ENCODE measurements at places on chromosomes 2 and 18.

GRCh38 chr2:145157741-145158591 is 638.0 kb upstream of the ZEB2 start:
- no peak for DNase-seq

DNA sequence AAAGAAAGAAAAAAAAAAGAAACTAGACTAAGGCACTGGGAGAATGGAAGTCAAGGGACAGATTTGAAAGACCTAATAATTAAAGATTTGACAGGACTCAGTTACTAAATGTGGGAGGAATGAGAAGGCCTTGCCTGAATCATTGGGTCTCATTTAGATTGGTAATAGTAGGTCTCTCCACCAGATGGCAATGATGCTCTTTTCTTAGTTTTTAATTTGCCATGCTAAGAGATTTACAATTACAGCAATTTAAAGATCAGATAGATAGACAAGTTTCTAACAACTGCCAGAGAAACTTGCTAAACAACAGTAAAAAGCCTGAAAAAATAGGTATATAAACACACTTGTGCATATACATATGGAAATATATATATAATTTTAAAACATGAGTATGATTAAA is 153.0 kb downstream of the TMEM247 start:
- DNase-seq, result no peak

GRCh38 chr2:19038071-19039015 is 320.1 kb downstream of the OSR1 start:
- DNase-seq, result no peak

- no peak for DNase-seq
Observed at GRCh38 chr2:136230464-136230863, 112.5 kb upstream of the CXCR4 start.

DNA sequence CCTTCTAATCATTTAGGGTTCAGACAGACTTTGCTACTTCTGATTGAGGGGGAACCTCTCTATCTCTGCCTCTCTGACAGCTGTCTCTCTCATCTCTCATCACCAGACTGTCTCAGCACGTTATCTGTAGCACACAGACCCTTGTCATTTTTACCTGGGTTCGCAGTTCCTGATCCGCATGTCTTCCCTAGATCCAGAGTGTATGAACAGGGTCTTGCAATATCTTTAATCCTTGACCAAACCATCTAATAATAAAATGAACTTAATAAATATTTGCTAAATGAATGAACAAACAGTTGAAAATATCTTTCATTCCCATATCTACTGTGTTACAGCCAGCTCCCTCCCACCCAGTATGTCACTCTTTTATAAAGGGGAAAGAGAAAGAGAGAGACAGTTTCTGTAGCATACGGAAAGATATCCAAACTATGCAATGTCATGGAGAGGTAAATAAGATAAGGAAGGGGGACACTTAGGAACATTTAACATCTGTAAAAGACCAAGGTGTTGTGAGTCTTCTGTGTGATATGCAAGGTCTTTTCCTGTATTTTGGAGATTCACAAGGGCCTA is 507.6 kb downstream of the SUCLG1 start:
- no peak for DNase-seq

- DNase-seq, result no peak
Observed at GRCh38 chr2:1749489-1750119, 5.3 kb upstream of the PXDN start.

- DNase-seq, result no peak
Observed at GRCh38 chr2:62506421-62506750, 391 bp upstream of the TMEM17 start.

- DNase-seq, result no peak
Observed at GRCh38 chr2:207706936-207707860, 4.2 kb upstream of the CCNYL1 start.

GRCh38 chr2:219433666-219434467 is 776 bp upstream of the SPEG start:
- DNase-seq, result no peak

GRCh38 chr2:141557329-141558095 is 573.3 kb downstream of the LRP1B start:
- no peak for DNase-seq

GRCh38 chr2:240725671-240726070 is 34.0 kb downstream of the AQP12A start:
- no peak for DNase-seq

GRCh38 chr2:10559634-10560224 is 111.6 kb upstream of the ODC1 start:
- no peak for DNase-seq

GRCh38 chr2:184598316-184599053 is at the start of gene ZNF804A:
Gene ZNF804A, plus strand, starts transcription at chr2:184598529. Its CDS starts 431 bp downstream, at chr2:184598960.
- DNase-seq, result no peak

DNA sequence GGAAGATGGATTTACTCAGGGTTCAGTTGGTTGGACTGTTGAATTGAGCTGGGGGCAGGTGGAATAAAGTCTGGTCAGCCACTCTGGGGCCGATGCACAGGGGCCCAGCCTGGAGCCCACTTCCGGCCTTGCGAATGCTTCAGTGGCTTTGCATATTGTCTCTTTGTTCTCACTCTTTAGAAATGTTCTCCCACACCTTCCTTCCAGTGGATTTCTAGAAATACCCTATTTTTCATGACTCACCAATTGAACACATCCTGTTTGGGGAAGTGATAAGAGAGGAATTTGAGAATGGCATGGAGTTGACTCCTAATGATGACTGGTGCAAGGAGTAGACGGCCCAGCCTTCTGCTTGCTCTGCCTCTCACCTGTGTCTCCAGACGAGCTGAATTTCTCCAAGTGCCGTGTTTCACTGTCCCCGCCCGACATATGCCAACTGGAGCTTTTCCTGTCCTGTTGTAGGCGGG is 28.1 kb downstream of the ASAP2 start:
- no peak for DNase-seq

DNA sequence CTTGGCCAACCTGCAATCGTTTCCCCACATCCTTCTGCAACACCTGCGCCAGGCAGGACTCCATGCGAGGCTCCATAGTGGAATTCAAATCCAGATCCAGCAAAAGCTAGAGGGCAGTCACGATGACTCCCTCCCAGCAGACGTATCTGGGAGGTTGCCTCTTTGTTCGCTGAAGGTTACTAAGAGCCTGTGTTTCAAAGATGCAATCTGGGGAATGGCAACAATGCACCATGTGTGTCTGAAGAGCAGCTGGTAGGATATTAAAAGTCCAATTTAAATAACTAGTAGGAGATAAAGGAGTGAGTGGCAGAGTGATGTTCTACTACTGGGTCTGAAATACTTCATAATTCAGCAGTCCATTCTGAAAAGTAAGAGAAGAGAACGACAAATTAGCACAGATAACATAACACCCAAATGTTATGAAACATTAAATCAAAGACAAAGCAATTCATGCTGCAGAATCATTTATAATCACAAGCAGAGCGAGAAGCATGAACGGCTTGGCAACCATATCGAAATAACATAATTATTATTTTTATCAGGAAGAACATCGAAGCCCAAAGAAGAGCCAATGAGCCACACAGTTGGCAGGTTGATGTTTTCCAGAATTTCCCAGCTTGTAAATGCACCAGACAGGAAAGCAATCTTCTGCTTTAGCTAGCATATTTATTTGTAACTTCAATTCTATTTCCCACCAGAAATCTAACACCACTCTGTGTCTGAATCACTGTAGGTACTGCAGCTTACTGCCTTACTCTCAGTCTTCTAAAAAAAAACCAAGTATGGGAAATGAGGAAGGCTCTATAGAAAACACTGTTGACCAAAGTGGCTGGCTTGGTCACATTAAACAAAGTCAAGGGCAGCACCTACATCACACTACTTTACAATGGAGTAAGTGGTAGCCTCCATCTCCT is 43.2 kb downstream of the CLASP1 start:
- DNase-seq, result no peak

DNA sequence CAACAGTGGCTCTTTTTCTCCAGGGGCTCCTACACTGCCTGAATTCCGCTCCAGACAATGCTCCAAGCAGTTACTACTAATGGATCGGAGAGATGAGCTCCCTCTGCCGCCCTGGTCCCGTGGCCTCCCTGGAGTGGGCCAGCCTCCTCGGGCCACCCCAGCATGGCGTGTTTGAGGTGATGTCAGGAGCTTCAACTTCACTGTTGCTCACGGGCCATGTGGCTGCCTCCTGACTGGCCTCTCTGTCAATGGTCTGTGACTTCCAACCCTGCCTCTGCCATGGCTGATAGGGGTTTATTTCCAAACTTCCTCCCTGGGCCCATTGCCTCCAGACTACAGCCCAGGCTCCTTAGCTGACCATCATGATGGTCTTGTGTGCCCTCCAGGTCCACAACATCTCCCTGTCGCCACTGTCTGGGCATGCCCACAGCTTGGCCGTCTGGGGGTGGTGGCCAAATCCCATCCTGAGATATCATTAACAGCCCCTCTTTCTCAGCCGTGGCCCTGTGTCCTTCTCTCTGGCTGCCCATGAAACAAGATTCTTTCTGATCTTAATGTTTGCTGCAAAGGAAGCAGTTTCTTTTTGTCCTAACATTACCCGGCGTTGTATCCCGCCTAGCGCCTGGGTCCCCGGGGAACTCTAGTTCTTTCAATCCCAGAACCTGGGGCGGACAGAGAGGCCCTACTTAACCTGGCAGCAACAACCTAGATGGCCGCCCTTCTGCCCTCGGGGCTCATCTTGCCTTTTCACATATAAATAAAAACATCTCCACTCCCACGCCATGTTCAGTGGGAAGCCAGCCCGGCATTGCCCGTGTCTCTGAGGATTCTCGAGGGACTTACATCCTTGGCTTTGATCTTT is 38.1 kb downstream of the ATOH8 start:
- no peak for DNase-seq

GRCh38 chr2:236847023-236847422 is 238.7 kb upstream of the COPS8 start:
- no peak for DNase-seq

- DNase-seq, result no peak
Observed at GRCh38 chr2:158926478-158926948, 41.9 kb upstream of the TANC1 start.

DNA sequence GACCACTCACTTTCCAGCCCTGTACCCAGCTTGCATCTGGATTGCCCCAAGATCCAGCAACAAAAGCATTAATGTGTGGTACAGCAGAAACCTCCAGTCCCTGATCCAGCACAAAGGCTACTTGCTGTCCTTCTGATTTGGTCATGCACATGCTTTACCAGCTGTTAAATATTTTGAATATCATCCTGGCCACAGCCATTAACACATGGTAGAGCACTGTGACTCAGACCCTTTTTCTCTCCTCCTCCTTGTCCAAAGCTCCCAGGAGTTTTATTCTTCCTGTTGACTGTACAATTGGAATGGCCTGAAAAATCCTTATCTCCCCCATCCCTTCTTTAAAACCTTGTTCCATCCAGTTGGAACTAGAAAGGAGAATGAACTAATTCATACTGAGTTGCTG is 419.7 kb upstream of the TNP1 start:
- DNase-seq, result no peak

DNA sequence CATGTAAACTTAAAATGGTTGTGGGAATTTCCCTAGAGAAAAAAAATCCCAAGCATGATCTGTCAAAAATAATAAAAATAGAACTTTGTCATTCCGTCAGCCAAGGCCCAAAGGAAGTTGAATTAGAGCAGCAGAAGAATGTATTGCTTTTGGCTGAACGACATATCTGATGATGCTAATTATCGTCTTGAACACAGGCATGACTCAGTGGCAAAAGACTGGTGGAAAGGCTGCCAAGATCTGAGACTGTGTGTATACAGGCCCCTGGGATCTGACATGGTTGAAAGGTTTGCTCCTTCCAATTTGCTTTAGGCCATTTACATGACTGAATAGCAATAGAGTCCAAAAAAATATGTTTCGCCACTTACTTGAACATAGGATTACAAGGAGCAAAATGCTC is 1057.1 kb upstream of the CRIM1 start:
- no peak for DNase-seq

DNA sequence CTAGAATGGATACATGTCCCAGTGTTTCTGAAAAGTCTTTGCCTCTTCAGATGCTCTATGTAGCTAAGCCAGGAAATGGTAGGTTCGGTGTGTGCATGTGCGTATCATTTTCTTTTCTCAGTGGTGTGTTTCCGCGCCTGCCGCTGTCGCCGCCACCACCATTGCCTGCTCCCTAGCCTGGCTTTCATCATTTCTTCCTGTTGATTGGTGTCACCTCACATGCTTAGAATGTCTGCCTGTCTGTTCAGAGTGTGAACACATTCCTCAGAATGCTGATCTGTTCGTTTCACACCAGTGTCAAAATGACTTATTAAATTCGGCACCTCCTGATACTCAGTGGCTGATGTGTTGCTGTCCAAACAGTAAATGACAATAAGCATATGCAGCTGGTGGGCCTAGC is 255.2 kb upstream of the SPRED2 start:
- no peak for DNase-seq

DNA sequence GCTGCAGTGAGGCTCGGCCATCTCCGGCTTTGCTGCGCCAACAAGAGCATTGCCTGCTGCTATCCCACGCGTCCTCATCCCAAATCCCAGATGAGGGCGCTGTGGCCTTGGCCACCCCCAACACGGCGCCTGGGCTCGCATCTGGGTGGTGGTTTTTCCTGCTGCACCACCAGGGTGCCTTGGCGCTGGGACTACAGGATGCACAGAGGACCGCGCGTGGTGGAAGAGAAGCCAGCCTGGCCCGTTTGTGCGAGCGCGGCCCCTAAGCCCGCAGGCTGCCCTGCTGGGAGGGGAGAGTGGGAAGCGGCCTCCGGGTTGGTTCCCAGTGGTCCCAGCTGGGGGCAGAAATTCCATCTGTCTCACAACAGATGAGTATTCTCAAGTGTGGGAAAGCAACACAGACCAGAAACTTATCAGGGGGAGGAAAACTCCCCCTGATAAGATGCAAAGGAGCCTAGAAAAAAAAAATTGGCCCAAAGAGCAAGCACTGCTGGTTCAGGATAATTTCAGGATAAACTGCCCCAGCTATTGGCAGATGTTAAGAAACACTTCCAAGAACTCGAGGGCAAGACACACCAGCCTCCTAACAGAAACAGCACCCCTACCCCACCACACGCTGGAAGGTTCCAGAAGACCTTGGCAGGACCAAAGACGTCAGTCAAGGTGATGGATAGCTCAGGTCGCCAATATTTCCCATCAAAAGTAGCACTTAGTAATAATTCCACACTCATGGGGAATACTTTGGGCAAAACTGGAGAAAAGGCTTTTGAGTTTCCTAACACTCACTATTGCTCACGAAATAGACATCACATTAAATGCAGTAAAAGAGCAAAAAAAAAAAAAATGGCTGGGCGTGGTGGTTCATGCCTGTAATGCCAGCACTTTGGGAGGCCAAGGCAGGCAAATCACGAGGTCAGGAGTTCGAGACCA is 152.1 kb downstream of the PXDN start:
- no peak for DNase-seq

Measured in activated CD8-positive, alpha-beta memory T cell treated with anti-CD3 and anti-CD28 coated beads, Interleukin-2, amount 50 U/mL, for 4 hours (primary cell).